ENCODE measurements at places on chromosomes 1 and 21.

GRCh38 chr1:107291987-107292386 lies 151.1 kb downstream of the NTNG1 start:
- no peak for DNase-seq

- DNase-seq, result no peak
These were observed 197.4 kb upstream of the GALNT2 start for GRCh38 chr1:229869687-229870086.

DNA sequence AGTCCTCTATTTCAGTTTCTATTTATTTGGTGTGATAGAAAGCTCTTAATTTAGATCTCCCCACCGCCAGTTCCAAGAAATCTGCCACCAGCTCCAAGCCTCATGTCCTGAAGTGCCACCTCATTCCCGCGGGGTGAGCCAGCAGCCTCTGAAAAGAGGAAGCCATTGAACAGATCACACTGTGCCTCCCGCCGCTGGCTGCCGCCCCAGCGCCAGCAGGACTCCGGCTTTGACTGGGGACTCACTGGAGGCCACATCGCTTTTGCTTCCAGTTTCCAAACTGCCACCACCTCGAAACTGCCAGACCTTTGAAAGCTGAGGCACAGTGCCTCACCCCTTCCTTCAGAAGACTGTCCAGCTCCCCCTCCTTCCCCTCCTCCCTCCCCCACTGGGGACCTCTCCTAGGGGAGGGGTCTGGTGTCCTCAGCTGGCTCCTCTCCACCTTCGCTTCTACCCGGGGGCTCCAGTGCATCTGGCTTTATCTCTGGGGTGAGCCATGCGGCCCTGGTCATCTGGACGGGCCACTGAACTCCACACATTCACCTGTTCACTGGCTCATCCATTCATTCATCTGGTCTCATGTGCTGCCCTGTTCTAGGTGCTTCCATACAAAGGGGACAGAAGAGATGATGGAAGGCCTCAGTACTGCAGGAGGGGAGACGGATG lies 58.9 kb downstream of the VPS26C start:
- DNase-seq, result no peak

DNA sequence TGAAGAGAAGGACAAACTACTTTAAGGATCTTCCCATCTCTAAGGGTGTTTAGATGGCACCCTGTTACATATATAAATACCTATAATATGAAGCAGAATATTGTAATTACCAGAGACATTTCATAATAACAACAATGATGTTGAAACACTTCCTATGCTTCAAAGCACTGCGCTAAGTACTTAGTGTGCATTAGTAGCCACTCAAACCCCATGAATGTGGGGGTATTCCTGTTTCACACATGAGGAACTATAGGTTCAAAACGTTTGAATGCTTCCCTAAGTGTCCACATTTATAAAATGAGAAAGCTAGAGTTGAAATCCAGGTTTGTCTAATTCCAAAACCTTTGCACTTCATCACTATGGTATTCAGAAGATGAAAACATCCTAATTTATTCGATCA lies 18.5 kb upstream of the OR10J5 start:
- DNase-seq, result no peak

DNA sequence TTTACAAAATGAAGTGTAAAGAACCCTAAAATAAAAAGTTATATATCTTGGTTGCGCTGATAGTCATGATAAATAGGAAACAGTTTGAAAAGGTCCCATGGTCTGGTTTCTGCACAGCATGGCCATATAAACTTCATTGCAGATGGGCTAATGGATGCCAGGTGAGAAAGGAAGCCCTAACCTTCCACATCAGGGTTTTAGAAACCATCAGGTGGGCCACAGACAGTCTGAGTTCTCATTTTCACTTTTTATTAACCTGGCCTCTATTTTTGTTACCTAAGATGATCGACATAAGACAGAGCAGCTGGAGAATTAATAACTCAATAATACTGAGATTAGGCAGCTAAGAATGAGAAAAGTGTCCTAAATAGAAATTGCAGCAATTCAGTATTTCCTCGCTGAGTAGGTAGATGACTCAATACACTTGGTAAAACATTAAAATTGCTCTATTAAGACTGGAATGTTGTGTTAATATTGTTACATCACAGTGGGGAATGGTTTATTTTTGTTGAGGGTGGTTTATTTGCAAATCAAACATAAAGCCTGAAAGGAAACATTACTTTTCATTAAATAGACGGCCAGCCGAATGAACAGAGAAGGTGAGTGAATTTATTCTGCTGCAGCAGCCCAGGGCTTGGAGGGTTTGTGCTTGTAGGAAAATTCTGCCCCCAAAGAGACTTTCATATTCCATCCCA lies 21.1 kb downstream of the C1orf21 start:
- DNase-seq, result peak; percentile 56

DNA sequence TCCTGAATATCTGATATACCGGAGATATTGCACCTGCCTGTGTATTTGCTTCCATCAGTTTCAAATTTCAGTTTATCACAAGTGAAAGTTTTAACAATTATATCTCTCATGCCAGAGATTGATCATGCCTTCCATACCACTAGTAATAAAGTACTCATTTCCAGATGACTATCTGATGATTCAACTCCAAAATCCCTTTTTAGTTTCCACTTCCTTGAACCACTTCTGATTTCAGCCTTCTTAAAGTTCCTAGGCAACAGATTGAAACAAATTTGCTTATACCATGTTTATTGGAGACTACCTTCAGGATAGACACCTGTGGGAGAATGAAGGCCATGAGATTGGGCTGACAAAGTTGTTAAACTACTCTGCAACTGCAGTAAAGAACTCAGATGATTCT lies 21.5 kb upstream of the COL11A1 start:
- no peak for DNase-seq

- peak; percentile 32 for DNase-seq
These were observed 22.7 kb downstream of the KRTAP10-1 start for GRCh38 chr21:44517175-44517899.

DNA sequence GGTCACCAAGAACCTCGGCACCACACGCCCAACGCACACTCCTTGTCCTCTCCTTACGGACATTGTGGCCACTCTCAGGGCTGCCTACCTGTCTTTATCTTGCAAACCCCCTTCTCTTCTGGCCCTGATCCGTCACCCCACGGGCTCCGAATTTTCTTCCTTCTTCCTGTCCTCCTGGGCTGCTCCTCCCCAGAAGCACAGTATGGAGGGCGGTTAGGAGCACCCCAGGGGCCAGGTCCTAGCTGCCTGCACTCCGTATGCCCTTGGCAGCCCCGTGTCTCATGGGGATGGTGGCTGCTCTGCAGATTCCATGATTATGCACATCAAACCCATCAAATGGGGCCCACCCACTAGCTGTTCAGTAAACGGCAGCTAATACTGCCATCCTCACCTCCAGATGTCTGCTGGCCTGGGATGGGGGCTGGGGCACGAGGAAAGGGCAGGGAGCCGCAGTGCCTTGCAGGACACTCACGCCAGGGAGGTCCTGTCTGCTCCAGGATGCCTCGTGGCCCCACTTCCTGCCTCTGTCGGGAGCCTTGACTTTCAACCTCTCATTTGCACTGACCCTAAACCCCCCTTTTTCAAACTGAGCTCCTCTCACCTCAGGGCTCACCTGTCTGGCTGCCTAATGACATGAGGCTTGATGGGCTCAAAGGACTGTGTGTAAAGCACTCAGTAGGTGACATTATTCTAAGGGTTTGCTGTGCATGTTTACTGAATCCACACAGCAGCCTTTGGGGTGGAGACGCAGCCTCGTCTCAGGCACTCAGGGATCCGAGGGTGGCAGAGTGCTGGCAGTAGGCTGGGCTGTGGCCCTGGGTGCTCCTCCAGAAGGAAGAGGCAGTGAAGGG lies 4.4 kb downstream of the TTC34 start:
- no peak for DNase-seq
